ENCODE measurements at places on chromosomes 16 and 17.

- no peak for DNase-seq
Measured at GRCh38 chr16:75292691-75293090, 41.3 kb upstream of the BCAR1 start.

DNA sequence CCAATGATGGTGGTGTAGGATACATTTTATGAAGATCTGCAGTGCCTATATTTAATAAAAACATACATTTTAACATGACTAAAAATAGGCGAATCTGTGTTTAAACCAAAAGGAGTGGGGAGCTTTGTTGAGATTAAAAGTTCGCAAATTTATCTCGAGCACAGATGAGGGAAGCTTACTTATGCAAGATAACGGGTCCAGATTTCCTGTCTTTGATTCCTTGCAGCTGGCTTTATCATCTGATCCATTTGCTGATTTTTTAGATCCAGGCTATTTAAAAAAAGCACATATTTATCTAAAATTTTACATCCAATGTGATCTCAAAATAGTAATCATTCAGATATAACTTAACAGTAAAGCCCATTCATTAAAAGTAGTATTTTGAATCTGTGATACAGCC lies 57.0 kb upstream of the INTS2 start:
- no peak for DNase-seq

DNA sequence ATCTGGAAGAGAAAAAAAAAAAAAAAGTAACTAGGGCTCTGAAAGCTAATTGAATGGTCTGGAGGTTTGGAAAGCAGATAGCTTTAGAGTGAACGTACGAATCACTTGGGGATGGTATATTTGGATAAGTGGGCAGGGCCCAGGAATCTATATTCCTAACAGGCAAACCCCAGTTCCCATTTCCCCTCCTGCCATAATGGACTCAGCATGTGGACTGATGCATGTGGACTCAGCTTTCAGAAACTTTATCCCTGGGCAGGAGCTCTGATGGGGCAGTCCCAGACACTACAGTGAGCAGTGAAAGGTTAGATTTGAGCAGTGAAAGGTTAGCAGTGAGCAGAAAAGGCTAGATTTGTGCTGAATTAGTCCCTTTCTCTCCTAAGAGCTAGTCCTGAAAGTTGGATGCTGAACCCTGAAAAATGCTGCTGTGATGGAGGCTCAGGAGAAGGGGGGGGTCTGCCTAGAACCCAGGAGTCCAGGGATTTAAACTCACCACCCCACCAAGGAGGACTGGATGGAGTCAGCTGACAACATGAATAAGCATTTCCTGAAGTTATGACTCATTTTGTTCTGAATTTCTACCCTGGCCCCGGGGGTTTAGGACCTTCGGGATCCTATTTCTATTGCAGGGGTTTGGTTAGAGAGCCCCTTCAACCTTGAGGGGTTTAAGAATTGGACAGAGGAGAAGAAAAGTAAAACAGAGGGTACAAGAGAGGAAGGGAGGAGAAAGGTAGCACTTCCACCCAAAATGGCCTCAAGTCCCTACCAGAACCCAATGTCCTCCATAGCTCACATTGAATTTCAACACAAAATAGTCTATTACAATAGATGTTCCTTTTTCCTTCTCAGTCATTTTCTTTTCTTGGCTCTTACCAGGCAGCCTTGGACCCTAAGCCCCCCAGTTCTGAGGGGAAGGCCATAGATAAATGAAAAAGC lies 10.3 kb upstream of the FZD2 start:
- no peak for DNase-seq

GRCh38 chr17:50661795-50662391 lies 27.2 kb downstream of the ABCC3 start:
- peak; percentile 69 for DNase-seq

DNA sequence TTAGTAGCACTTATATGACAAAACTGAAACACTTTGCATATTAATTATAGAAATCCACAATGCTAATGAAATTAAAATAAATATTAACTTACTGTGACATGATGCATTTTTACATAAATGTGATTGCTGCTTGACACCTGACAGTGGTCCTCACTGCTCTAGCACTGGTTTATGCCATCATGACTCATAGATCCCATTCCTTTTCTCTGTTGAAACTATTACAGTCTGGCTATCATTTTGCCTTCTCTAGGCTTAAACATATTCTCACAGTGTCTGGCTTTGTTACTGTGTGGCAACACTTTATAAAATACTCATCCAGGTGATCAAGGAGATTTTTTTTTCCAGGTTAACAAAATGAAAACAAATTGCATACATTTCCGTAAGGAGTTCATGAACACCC lies 108.0 kb downstream of the MRTFB start:
- DNase-seq, result no peak

- DNase-seq, result no peak
Measured at GRCh38 chr16:79876332-79876730, 275.8 kb upstream of the MAF start.

DNA sequence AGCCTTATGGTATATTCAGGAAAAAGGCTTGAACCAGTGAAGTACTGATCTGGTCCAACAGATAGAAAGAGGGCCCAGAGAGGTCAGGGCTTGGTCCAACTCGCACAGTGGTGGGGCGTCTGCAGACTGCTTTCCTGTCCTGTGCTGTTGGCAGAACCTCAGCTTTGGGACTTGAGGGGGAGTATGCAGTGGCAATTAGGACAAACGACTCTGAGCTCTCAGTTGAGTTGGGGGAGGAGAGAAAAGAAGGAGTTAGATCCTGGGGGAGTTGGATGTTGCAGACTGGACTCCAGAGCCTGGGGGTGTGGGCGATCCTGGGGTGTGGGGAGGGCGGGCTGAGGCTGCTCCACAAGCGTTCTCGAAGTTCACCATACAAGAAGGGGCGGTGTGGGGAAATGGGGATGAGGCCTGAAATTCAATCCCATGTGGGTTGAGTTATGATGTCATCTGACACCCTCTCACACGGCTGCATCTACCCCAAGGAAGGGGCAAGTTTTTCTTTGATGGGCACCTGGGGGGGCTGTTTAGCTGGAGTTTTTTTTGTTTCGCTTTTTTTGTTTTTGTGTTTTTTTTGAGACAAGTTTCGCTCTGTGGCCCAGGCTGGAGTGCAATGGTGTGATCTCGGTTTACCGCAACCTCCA lies 14.6 kb downstream of the GRB7 start:
- no peak for DNase-seq

GRCh38 chr16:85649411-85650134 lies 36.5 kb downstream of the GSE1 start:
- no peak for DNase-seq

GRCh38 chr16:83549316-83550182 lies 258.2 kb upstream of the HSBP1 start:
- no peak for DNase-seq

DNA sequence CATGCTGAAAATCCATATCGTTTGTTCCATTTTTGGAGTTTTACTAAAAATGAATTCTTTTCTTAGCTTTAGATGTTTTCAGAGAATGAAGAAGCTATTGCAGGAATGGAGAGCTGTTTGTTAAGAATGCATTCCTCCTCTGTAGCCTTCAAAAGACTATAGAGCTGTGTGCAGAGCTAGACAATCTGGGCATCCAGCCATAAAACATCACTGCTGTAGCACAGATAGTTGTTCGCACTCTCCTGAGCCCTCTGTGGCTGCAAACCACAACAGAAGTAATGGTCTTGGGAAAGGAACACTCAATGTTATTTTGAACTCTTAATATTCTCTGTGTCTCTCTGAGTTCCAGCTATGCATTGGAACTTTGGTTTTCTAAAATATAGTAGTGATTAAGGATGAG lies 4.9 kb downstream of the TNRC6C start:
- peak; percentile 18 for DNase-seq

DNA sequence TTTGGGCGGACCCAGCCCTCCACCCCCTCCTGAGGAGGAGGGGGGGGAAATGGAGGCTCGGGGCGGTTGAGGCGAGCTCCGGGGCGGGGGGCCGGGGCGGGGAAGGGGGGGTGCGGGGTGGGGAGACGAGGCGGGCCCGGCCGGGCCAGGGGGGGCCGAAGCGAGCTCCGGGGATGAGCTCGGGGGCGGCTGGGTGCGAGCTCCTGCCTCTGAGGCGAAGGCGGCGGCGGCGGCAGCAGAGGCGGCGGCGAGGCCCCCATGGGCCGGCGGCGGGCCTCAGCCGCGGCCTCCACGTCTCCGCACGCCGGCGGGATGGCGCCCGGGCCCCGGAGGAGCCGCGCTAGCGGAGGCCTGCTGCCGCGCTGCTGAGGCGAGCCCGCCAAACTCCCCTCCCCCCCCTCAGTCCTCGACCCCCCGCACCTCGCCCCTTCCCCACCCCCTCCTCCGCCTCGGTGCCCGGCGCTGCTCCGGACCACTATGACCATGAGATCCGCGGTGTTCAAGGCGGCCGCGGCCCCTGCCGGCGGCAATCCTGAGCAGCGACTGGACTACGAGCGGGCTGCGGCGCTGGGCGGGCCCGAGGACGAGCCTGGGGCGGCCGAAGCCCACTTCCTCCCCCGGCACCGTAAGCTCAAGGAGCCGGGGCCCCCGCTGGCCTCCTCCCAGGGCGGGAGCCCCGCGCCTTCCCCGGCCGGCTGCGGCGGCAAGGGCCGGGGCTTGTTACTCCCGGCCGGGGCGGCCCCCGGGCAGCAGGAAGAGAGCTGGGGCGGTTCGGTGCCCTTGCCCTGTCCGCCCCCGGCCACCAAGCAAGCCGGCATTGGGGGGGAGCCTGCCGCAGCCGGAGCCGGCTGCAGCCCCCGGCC lies 596 bp downstream of the MSL1 start:
- no peak for DNase-seq

- DNase-seq, result no peak
Measured at GRCh38 chr16:31149894-31150890, at the start of gene PRSS36. Gene PRSS36, minus strand, starts transcription at chr16:31150066. Its CDS starts 31 bp downstream, at chr16:31150035.

DNA sequence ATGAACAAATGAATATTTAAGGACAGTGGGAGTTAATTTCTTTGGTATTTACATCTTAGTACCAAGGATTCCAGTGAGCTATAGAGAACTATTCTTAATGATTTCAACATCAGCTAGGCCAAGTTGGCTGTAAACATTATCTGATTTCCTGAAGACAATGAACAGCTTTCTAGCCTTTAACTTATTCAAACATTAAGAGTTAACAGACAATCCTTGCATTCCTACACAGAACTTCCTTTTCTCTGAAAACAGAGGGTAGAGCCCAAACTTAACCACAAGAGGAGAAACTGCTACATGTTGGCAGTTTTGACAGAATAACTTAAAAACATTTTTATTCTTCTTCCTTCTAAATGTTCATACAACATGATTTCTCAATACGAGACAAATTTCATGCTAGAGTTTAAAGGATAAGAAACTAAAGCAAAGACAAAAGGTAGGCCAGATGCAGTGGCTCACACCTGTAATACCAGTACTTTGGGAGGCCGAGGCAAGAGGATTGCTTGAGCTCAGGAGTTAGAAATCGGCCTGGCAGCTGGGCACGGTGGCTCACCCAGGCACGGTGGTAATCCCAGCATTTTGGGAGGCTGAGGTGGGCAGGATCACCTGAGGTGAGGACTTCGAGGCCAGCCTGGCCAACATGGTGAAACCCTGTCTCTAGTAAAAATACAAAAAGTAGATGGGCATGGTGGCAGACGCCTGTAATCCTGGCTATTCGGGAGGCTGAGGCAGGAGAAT lies 4.4 kb downstream of the CRLF3 start:
- DNase-seq, result no peak

DNA sequence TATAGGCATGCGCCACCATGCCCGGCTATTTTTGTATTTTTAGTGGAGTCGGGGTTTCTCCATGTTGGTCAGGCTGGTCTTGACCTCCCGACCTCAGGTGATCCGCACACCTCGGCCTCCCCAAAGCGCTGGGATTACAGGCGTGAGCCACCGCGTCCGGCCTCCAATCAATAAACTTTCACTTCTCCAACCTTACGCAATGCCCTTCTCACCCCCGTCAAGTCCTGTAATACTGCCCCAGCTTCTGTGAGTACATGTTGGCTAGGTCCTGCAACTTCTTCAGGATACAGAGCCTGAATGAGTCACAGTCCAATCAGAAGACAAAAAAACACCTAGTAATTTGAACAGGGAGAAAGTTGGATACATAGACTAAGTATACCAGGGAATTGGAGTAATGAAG lies 47.1 kb upstream of the PHOSPHO1 start:
- no peak for DNase-seq

- no peak for DNase-seq
Measured at GRCh38 chr17:80485846-80486245, 9.4 kb upstream of the NPTX1 start.

DNA sequence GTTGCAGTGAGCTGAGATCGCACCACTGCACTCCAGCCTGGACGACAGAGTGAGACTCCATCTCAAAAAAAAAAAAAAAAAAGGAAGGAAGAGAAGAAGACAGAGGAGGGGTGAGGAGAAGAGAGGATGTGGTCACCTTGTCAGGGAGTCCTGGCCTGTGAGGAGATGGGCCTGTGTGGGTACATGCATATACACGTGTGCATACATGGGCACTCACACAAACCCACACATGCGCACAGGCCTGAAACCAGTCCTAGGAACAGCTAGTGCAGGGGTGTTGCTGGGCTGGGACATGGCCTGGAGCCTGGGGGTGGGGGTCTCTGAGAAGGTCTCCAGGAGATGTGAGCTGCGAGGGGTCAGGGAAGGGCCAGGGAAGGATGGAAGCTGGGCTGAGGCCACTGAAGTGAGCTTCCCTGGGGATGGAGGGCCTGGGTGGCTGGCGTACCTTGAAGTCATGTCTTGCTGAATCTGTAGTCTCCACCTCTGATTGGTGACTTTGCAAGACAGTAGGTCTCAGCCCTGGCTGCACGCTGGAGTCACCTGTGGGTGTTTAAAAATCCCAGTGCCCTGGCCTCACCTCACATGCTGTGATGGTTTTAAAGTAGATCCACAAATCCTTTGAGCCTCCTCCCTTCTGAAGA lies 72.4 kb downstream of the MRM1 start:
- no peak for DNase-seq

DNA sequence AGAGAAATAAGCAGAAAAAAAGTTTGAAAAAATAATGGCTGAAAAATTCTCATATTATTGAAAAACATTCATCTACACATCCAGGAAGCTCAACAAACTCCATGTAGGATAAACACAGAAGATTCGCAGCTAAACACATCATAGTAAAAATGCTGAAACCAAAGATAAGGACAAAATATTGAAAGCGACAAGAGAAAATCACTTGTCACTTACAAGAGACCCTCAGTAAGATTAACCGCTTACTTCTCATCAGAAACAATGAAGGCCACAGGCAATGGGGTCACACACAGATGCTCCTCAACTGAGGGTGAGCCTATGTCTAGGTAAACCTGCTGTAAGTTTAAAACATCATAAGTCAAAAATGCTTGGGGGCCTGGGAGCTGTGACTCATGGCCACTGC lies 38.1 kb upstream of the METRNL start:
- DNase-seq, result no peak

DNA sequence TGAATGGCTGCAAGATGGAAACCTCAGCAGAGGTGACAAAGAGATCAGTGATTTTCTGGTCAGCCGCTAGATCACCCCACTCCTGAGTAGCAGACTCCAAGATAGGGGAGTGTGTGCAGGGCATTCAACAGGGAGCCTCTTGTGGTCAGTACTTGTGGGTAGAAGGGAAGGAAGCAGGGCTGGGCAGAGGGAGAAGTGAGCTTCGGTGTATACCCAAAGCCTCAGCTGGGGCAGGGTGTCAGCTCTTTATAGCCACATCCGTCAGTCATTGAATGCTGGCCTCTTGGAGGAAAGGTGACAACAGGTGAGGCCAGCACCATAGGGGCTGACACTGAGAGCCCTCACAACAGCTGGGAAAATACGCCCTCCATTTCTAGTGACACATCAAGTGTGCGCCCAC lies 2.2 kb upstream of the SLC12A3 start:
- DNase-seq, result no peak

Measured in NCI-H2029 (cell line).